Thyroid gland (tissue), 4 donors: ENCODE measurements at places on chromosomes 3 and 15.

DNA sequence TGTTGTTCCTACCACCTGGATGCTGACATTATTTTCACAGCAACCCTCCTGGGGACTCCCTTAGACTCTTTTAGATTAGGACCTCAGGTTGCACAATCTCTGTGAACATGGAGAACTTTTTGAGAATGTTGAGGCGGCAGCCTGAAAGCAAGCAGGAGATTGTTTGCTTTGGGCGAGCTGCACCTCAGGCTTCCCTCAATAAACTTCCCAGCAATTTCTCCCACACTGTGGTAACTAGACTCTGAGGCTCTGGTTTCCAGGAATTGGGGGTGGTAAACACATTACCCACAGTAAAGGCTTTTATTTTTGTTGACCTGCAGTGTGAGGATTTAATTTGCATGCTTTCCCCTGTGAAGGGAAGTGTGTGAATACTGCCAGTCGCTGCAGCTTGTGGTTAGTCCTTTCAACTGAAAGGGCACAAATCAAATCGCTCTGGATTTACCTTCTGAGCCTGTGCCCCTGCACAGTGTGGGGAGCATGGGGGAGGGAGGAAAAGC is 35.2 kb upstream of the SIAH2 start:
- peak; percentile 16 for DNase-seq

DNA sequence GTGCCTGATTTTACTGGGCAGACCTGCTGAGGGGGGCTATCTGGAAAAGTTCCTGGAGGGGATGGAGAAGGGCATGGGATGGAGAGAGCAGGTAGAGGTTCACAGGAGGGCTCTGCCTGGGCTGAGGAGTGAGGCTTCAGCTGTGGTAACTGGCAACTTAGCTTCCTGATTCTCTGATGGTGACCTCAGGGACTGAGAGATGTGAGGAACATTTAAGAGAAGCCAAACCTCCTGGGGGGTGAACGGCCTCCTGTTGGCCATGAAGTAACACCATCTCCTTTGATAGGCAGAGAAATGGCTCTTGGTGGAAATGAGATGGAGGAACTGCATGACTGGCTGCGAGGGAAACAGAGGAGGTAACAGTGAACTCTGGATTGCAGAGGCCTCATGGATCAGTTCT is 97.3 kb upstream of the ROPN1 start:
- DNase-seq, result no peak

DNA sequence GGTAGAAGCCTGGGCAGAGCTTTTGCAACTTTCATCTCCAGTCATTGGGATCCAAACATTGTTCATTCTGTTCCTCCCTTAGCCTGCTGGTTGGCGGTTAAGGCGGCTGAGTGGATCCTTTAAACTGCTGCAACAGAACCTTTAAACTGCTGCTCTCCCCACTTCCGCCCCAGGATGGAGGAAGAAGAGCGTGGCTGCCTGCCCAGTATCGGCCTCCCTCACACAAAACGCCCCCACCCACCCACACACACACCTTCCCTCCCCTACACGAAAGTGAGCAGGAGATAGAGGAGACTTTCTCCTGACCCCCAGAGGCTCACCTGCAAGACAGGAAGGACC is 460 bp upstream of the ZMAT3 start:
- peak; percentile 12 for DNase-seq

- DNase-seq, result no peak
Observed at GRCh38 chr15:41928100-41928499, 34.2 kb upstream of the SPTBN5 start.

DNA sequence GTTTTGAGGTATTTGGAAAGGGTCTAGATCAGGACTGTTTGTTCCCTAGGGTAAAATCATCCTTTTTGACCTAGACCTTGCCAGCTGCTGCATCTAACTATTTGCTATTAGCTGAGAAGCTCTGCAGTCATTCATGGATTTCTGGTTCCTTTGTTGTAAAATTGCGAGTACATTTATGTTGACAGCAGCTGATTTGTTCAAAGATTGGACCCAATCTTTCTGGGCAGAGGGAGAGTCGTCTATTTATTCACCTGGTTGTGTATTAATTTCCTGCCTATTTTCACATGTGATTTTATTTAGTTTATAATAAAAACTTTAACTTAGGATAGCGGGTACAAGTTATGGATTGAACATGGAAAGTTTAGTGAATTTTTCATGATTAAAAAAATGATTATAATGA is 236.3 kb downstream of the CNTN4 start:
- DNase-seq, result no peak

GRCh38 chr15:48645558-48646330 is at the start of gene FBN1:
Gene FBN1, minus strand, starts transcription at chr15:48645709. Its CDS starts 940 bp downstream, at chr15:48644769.
- peak; percentile 79 for DNase-seq

GRCh38 chr15:45635191-45635638 is 386 bp downstream of the SQOR start:
- DNase-seq, result peak; percentile 74

DNA sequence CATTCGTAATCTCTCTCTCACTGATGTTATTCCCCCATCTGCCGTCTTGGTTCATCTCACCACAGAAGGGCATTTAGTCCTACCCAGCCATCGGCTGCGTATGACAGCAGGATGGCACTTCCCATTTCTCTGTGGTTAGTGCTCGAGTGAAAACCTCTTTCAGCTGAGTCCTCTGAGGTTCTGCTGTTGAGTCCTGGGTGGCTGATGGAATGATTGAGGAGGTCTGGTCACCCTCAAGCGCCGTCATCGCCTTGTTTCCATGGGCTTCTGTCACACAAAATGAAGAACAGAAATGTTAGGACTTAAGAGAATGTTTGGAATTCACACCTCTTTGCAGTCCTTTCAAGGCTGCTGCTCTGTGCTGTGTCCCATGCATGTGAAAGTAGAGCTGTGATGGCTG is 9.4 kb upstream of the SACM1L start:
- peak; percentile 48 for DNase-seq

DNA sequence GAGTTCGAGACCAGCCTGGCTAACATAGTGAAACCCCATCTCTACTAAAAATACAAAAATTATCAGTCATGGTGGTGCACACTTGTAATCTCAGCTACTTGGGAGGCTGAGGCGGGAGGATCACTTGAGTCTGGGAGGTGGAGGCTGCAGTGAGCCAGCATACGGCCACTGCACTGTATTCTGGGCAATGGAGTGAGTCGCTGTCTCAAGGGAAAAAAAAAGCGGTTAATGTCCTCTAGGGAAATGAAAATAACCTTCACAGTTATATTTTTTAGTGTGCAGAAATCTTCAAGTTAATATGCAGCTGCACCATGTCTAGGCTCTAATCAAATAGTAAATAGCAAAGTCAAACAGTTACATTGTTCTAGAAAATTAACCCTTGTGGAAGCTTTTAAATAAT is 14.8 kb downstream of the CEP19 start:
- DNase-seq, result no peak

- no peak for DNase-seq
Observed at GRCh38 chr3:25091934-25092333, 336.1 kb upstream of the RARB start.
